ENCODE measurements at places on chromosomes 3 and 15.

DNA sequence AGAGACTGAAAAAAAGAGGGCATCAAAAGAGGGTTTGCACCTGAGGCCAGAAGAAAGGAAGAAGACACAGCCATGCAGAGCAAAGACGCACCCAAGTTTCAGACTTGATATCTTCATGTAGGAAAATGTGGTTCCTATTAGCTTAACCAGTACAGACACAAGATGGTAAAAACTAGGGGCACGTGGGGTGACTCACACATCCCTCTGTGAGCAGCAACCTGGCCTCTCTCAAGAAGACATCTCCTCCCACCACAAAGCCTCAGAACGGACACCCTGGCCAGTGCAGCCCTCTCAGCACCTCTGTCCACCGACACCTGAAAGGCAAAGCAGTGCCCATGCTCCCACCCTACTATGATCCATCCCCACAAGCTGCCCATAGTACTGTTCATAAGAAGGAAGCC lies 33.3 kb downstream of the GLB1 start:
- H3K4me1 ChIP-seq: peaks cover 60% of the 10 kb centered on the region
- H3K36me3 ChIP-seq: peaks cover 2% of the 10 kb centered on the region
- no peaks in the 10 kb centered on the region for H3K27me3 ChIP-seq
- no peak for DNase-seq
- H3K27ac ChIP-seq: peak overlapping the region; percentile 79

DNA sequence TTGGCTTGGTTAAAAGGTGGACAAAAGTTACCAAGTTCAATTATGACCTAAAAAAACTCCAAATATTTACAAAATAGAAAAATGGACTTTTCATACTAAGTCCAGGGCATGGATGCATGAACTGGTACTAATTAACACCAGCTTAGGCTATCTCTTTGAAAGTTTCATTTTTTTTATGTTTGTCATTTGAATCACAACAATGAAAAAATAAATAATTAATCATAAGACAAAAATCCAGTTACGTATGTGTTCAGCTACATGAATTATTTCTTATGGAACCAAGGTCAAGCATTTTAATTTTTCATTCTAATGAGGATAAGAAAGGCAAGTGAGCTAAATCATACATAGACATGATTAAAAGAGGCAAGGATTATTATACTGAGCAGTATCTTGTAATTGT lies 23.7 kb upstream of the STRIT1 start:
- H3K27me3 ChIP-seq: no peaks in the 10 kb centered on the region
- H3K4me3 ChIP-seq: no peak overlapping the region
- no peak for DNase-seq
- H3K27ac ChIP-seq: no peak overlapping the region
- no peaks in the 10 kb centered on the region for H3K36me3 ChIP-seq

GRCh38 chr15:66702787-66703539 lies 927 bp downstream of the SMAD6 start:
- peaks cover 34% of the 10 kb centered on the region for H3K27me3 ChIP-seq
- no peak overlapping the region for H3K27ac ChIP-seq
- H3K4me1 ChIP-seq: peaks cover 8% of the 10 kb centered on the region
- H3K36me3 ChIP-seq: no peaks in the 10 kb centered on the region

- H3K4me3 ChIP-seq: no peak overlapping the region
- H3K4me1 ChIP-seq: no peaks in the 10 kb centered on the region
- no peaks in the 10 kb centered on the region for H3K36me3 ChIP-seq
These were observed 40.8 kb downstream of the RARB start for GRCh38 chr3:25468866-25469319.

DNA sequence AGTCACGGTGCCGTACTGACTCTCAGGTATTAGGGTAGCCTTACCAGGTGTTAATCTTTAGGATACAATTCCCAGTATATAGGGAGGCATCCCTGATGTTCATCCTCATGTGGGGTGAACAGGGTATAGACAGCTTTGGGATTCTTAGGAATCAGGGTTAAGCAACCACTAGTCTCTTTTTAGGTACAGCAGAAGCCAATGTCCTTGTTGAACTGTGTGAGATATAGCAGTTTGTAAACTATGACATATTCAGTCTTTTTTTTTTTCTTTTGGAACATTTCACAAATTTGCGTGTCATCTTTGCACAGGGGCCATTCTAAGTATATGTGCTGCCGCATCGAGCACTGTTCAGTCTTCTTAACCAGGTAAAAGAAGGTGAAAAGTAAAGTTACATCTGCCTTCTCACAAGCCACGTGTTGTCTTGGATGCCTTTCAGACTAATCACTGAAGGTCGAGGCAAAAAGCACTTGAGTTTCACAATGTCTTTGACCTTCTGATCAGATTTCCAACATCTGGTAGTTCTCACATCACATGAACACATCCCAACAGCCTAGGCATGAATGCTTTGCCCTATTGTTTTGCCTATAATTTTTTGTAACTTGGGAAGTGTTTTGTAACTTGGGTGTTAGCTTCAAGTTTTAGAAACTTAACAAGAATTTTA lies 17.2 kb downstream of the TSEN2 start:
- no peak overlapping the region for H3K4me3 ChIP-seq
- H3K27me3 ChIP-seq: no peaks in the 10 kb centered on the region
- no peak for DNase-seq
- H3K4me1 ChIP-seq: no peaks in the 10 kb centered on the region
- no peak overlapping the region for H3K27ac ChIP-seq

GRCh38 chr15:79661411-79661810 lies 229.3 kb downstream of the MINAR1 start:
- H3K27me3 ChIP-seq: peaks cover 2% of the 10 kb centered on the region
- H3K36me3 ChIP-seq: no peaks in the 10 kb centered on the region

DNA sequence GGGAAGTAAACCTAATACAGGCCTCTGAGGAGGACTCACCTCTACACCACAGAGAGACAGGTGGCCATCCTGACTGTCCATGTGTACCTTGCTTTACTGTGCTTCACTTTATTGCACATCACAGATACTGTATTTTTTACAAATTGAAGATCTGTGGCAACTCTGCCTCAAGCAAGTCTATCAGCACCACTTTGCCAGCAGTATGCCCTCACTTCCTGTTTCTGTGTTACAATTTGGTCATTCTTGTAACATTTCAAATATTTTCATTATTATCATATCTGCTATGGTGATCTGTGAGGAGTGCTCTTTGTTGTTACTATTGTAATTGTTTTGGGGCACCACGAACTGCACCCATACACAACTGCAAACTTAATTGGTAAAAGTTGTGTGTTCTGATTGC lies 78.0 kb downstream of the BBX start:
- DNase-seq: no peak
- no peaks in the 10 kb centered on the region for H3K27me3 ChIP-seq
- no peaks in the 10 kb centered on the region for H3K36me3 ChIP-seq
- H3K4me3 ChIP-seq: no peak overlapping the region
- no peak overlapping the region for H3K27ac ChIP-seq

Measured in T-cell (primary cell).